ENCODE measurements at places on chromosomes 3 and 15.

GRCh38 chr3:127925384-127925783 is 10.4 kb downstream of the KBTBD12 start:
- DNase-seq = no peak

- DNase-seq = no peak
Measured at GRCh38 chr15:31345606-31346366, 19.2 kb downstream of the KLF13 start.

DNA sequence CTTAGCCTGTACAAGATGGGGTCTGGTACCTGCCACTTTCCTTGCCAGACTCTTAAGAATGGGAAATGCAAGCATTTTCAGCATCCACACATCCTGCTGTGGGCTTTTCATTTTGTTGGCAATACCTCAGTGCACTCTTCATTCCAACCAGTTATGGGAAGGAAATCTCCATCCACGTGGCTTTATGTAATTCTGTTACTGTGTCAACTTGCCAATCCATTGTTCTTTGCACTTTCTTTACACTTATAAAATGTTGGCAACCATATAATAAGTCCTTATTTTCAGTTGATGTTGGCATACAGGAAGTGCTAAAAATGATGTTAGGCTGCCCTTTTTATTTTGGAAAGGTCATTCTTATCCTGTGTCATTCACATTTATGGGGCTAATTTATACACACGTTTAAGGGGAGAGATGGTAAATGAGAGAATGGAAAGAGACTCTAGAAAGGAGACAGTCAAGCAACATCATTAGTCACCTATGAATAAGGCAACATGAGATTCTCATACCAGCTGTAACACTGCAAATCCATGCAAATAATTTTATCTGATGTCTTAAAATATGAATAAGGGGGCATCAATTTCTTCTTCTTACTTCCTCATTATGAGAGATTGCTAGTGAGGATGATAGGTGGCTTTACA is 238.7 kb downstream of the CHST2 start:
- DNase-seq = no peak

- DNase-seq = no peak
Measured at GRCh38 chr3:134366928-134367811, 7.1 kb downstream of the AMOTL2 start.

- no peak for DNase-seq
Measured at GRCh38 chr3:57794501-57794900, 38.4 kb downstream of the SLMAP start.

GRCh38 chr3:127802606-127803005 is 19.7 kb downstream of the MGLL start:
- no peak for DNase-seq

DNA sequence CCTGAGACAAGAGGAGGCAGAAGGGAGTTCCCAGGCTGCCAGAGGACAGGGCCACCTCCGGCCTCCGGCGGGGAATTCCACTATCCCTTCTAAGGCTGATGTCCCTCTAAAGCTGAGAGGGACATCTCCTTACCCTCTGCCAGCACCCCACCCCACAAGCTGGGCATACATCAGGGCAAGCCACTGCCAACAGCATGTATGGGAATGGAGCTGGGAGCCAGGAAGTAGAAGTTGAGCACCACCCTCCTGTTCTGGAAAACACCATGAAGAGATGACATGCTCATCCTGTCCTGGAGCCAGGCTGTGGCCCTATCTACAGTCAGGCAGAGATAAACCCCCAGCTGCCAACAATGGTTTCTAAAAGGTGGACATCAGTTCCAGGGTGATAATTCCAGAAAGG is 7.1 kb downstream of the PLCD1 start:
- DNase-seq = no peak

DNA sequence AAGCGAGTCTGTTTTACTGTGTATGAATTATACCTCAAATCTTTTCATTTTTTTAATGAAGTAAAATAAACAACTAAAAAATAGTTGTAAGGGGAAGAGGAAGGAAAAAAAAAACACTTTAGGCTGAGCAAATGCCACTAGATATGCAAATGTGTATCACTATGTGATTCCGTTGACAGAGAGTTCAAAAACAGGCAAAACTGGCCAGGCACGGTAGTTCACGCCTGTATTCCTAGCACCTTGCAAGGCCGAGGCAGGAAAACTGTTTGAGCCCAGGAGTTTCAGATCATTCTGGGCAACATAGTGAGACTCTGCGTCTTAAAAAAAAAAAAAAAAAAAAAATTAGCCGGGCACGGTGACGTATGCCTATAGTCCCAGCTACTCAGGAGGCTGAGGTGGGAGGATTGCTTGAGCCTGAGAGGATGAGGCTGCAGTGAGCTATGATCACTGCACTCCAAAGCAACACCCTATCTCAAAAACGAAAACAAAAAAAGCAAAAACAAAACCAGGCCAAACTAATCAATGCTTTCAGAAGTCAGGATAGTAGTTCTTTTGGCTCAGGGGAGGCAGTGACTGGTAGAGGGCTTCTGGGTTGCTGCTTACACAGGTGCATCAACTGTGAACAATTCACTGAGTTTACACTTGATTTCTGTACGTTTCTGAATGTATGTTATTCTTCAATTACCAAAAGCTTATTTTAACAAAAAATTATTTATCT is 7.4 kb downstream of the PRC1 start:
- DNase-seq = no peak

DNA sequence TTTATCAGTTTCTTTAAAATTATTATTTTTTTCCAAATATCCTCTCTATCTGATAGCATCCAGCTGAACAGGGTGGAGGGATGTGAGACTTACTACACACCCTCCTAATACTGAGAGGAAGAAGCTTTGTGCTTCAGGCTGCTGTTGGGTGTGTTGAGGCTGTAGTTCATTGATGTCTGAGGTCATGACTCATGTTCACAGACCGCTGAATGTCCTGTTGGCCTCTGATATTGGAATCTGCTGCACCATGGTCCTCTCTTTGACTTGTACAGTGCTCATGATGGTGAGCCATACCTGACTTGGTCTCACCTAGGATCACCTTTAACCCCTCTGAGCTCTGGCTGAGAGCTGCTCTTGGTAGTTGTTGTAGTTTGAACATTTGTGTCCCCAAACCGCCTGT is 302.9 kb downstream of the SATB1 start:
- DNase-seq = no peak

DNA sequence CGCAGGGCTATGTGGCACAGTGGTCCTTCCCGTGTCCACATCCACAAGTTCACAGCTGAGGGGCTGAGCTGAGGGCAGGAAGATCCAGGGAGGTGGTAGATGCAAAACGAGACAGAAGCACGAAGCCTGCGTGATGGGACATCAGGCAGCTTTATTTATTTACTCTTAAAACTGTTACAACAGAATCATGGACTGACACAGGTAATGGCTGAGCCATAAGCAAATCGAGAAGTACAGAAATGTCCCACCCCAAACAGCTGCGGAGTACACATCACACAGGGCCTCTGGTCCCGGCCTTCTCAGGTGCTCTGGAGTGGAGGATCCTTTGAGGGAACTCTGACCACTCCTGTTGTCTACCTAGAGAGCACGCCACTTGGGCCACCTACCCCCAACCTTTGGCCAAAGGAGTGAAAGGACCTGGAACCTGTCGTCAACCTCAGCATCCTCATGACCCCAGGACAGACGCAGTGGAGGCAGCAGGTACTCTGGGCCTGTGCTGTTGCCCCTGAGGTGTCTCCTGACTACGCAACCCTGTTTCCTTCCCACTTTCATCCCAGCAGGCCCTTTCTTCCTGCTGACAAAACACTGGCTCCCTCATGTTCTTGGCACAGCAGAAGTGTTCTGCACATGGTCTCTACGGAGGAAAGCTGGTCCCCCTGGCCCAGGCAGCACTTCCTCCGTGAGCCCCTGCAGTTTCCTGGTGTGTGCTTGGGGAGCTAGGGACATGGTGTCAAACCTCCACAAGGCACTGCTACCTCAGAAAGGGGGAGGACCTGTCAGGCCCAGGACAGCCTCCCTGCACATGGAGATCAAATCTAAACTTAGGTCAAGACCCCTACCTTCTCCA is 47.8 kb downstream of the DHX30 start:
- DNase-seq = no peak

- no peak for DNase-seq
Measured at GRCh38 chr15:85621094-85621493, 173.6 kb downstream of the KLHL25 start.

GRCh38 chr15:97501291-97501690 is 459.2 kb upstream of the ARRDC4 start:
- peak; percentile 42 for DNase-seq

- DNase-seq = no peak
Measured at GRCh38 chr3:188489639-188490405, 335.9 kb downstream of the LPP start.

- DNase-seq = no peak
Measured at GRCh38 chr15:39585871-39586301, 5.0 kb downstream of the THBS1 start.

DNA sequence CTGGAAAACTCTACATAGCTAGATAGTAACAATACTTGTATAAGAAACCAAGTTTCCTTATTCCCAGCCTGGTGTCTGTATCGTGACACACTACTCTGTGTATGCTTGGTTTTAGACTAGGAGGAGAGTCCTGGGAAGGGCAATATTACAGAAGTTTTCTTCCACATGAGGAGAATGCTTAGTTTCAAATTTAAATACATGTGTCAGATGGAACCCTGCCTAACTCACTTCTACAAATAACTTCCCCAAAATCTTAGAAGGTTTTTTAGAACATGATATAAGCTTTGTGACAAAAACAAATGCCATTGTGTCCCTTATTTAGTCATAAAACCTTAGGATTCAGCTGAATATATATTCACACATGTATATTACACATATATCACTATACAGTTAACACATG is 7.2 kb upstream of the IL20RB start:
- no peak for DNase-seq

DNA sequence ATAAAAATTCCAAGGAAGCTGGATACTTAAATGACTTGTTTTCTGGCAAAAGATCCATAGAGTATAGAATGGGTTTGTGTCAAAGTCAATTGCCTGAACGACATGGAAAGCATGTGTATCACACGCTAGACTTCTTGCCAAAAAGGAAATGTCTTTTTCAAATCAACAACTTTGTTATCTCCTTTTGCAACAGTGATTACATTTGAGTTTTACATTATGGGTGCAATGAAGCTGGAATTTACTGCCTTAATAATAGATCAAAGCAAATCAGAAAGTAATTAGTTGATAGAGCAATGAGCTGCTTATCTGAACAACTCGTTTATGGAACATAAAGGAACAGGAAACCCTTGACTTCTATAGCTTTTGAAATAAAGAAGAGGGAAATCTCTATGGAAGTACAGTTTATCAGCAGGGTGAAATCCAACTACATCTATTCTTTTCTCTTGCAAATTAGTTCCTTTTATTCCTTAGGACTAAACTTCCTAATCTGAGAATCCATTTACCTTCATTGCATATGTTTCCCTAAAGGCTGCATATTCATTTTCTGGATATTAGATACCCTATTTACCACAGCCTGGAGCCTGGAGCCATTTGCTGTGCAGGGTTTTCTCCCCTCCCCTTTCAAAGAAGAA is 415.1 kb upstream of the NECTIN3 start:
- DNase-seq = no peak

DNA sequence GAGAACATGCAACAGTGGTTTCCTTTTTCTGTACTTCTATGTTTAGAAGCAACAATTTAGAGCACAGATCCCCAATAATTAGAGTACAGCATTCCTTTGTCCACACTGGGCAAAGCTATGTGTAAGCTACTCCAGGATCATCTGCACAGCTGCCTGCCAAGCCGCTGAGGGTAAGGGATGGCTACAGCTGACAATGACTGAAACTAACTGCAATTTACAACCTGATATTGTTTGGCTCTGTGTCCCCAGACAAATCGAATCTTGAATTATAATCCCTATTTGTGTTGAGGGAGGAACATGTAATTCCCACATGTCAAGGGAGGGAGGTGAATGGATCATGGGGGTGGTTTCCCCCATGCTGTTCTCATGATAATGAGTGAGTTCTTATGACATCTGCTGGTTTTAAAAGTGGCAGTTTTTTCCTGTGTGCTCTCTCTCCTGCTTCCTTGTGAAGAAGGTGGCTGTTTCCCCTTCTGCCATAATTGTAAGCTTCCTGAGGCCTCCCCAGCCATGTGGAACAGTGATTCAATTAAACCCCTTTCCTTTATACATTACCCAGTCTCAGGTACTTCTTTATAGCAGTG is 54.8 kb upstream of the TNFSF10 start:
- DNase-seq = peak; percentile 32

DNA sequence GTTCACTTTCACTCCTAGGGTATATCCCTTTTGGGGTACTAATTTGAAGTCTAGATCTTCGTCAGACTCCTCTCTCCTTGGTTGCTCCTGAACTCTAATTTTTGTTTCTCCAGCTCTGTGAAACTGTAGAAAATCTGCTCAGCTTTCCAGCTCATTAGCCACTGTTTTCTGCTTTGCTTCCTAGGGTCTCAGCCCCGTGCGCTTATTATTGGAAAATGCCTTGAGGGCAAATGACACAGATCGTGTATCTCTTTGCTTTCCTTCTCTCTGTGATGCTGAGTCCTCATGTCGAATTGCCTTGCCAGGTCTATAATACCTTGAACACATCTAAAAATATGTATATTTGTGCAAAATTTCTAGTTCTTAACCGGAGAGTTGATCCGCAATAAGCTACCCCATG is 731.1 kb downstream of the EDEM1 start:
- no peak for DNase-seq

- no peak for DNase-seq
Measured at GRCh38 chr15:69061414-69061842, 46.9 kb downstream of the NOX5 start.

DNA sequence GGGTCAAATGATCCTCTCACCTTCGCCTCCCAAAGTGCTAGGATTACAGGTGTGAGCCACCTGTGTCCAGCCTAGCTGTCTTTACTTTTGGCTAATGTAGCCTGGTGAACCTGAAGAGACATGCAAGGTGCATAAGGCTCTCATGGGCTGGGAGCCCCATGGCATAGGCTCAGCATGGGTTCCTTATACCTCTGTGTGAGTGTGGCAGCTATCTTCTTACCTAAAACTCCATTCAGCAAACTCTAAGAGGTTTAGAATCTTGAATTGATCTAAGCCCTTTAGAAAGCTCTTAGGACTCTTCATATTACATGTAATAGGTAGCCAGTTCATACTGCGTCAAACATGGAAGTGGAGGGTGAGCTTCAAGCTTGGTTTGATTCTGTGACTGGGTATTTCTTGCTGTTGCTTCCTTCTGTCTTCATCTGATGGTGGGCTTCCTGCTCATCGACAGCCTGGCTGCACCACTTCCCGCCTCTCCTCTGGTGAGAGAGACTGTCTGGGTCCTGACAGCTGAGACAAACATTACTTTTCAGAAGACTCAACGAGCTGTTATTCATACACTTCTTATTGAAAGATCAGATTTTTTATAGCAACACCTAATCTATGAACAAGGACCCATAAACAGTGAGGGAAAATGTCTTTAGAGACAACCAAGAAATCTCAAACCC is 19.2 kb upstream of the TKT start:
- no peak for DNase-seq

DNA sequence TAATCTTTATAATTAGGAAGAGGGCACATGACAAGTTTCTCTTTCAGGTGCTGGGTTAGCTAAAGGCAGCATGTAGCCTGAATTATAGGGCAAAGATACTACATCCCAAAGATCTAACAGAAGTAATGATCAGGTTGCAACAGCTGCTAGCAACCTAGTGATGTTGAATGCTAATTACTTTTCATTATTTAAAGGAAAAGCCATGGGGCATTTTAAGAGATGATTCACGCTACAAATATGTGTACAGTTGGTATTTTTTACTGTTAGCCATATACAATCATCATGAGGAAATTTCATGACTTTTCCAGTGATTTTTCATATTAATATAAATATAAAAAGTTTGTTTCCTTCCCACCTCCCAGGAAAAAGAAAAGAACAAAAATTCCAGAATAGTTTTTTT is 43.0 kb downstream of the NEK10 start:
- DNase-seq = no peak

- no peak for DNase-seq
Measured at GRCh38 chr3:18666655-18667054, 241.5 kb upstream of the SATB1 start.

- DNase-seq = peak; percentile 21
Measured at GRCh38 chr3:128497305-128498126, 4.5 kb upstream of the GATA2 start.

All from GF-D8 (cell line).